MG63 (cell line): ENCODE measurements at places on chromosomes 7 and 10.
A peak's percentile ranks its signal among the peaks of the same experiment; 100 is the strongest.

DNA sequence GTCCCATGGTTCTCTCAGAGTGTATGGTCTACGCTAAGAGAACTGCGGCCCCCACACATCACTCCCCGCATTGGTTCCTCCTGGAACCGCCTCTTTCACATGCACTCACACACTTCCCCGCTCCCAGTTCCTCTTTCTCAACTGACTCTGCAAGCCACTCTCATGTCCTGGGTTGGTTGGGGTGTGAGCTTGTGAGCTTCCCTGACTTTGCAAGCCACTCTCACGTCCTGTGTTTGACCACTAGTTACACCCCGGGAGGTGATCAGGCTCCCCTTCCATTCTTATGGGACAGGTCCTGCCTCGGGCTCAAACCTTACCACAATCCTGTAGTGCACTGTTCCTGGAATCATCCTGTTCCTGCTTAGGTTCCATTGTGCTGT is 105.0 kb downstream of the TRIM24 start:
- no peak for DNase-seq

- no peak for DNase-seq
These were observed 102.8 kb downstream of the CHN2 start for GRCh38 chr7:29297194-29297890.

- no peak for DNase-seq
These were observed 9.9 kb upstream of the ARHGAP22 start for GRCh38 chr10:48614481-48615390.

- DNase-seq: no peak
These were observed 206.9 kb downstream of the WDR11 start for GRCh38 chr10:121058082-121058481.

DNA sequence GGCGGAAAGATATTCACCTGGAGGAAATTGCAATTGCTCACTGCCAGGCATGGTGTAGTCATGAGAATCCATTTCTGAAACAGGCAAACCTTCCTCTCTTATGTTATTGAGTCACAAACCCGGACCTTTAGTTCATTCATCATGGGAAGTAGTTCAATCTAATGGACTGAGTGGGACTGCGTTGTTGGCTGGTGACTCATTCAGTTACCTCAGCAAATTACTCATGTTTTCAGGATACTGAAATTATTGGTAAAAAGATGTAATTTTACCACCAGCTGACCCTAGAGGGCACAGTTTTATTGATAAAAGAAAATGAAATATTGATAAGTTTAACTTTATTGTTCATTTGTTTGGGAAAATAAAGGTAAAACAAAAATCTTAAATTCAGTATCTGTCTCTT is 1194.4 kb upstream of the SORCS1 start:
- peak; percentile 54 for DNase-seq

- DNase-seq: peak; percentile 84
These were observed 13.1 kb upstream of the HABP2 start for GRCh38 chr10:113539789-113540188.

DNA sequence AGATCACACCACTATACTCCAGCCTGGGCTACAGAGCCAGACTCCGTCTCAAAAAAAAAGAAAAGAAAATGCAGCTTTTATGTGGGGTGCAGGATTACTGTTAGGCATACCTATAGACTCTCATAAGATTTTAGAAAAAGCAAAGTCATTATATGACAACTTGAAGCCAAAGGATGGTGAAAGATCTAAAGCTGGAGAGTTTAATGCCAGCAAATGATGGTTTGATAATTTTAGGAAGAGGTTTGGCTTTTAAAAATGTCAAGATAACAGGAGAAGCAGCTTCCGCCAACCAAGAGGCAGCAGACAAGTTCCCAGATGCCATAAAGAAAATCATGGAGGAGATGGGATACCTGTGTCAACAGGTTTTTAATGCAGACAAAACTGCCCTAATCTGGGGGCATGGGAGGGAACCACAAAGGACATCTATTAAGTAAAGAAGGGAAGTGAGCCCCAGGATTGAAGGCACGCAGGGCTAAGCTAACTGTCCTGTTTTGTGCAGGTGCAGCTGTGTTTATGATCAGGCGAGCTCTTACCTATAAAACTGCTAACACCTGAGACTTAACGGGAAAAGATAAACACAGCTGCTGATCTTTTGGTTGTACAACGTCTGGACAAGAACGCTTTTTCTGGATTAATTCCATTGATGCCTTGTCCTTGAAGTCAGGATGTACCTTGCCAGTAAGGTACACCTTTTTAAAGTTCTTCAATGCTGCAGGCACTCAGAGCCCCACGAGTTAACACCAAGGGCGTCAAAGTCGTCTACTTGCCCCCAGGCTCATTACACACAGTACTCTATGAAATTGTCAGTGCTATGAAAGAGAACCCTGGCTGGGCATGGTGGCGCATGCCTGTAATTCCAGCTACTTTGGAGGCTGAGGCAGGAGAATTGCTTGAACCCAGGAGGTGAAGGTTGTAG is 10.5 kb upstream of the ANKRD61 start:
- DNase-seq: no peak

DNA sequence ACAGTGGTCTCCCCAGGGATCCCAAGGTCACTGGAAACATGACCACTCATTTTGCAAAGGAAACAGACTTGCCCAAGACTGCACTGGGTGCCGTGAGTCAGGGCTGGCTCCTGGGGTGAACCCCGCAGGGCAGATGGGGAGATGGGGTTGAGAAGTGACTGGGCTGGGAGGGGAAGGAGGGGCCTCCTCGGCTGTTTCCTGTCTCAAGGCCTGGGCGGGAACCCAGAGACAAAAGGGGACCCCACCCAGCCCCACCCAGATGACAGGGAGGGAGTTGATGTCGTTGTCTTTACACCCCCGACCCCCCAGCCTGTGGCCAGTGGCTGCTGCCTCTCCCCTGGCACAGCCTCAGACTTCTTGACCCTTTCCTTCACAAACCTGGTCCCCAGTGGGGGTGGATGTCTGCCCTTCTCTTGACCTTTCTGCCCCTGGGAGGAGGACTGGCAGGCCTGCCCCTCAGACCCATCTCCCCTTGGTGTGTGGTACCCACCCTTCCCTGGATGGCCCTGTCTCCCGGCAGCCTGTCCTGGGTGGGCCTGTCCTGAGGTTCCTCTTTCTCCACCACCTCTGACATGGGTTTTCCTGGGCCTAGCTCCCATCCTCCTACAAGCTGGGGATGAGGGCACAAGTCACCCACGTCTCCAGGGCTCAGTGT is 1.4 kb downstream of the MYO1G start:
- DNase-seq: no peak

DNA sequence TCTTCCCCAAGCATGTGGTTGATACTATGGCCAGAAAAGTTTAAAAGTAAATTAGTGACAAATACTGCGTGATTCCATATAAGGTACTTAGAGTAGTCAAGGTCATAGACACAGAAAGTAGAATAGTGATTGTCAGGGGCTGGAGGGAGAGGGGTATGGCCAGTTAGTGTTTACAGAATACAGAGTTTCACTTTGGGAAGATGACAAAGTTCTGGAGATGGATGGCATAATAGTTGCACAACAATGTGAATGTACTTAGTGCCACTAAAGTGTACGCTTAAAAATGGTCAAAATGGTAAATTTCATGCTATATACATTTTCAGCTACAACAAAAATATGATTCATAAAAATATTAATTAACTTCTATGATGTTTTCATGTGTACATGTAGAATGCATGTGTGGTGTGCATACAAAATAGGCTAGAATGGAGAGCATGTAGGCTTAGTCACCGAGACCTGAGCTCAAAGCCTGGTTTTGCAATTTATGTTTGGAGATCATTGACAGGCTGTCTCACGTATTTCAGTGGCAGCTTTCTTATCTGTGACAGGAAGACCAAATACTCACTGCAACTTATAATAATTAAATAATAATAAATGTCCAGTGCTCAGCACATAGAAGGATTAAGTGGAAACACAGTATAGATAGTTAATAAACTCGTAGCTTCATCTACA is 625.6 kb downstream of the SUGCT start:
- DNase-seq: no peak

DNA sequence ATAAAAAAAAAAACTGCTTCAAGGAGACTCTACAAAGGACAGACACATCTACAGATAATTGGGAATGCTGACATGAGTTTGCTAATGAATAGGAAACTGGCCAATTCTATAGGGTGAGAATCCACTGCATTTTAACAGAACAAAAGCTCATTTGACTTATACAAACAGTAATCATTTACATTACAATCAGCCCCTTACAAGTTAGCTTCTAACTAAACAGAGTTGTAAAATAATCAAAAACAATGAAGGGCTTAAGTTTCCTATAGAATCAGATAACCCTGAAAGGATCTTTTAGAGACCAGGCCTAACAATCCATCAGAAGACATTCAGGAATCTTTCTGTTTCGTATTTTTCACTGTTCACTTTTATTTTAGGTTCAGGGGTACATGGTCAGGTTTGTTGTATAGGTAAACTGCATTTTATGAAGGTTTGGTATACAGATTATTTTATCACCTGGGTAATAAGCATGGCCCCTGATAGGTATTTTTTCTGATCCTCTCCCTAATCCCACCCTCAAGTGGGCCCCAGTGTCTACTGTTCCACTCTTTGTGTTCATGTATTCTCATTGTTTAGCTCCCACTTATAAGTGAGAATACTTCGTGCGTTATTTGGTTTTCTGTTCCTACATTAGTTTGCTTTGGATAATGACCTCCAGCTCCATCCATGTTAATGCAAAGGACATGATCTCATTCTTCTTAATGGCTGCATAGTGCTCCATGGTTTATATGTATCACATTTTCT is 131.3 kb upstream of the NOBOX start:
- DNase-seq: no peak

DNA sequence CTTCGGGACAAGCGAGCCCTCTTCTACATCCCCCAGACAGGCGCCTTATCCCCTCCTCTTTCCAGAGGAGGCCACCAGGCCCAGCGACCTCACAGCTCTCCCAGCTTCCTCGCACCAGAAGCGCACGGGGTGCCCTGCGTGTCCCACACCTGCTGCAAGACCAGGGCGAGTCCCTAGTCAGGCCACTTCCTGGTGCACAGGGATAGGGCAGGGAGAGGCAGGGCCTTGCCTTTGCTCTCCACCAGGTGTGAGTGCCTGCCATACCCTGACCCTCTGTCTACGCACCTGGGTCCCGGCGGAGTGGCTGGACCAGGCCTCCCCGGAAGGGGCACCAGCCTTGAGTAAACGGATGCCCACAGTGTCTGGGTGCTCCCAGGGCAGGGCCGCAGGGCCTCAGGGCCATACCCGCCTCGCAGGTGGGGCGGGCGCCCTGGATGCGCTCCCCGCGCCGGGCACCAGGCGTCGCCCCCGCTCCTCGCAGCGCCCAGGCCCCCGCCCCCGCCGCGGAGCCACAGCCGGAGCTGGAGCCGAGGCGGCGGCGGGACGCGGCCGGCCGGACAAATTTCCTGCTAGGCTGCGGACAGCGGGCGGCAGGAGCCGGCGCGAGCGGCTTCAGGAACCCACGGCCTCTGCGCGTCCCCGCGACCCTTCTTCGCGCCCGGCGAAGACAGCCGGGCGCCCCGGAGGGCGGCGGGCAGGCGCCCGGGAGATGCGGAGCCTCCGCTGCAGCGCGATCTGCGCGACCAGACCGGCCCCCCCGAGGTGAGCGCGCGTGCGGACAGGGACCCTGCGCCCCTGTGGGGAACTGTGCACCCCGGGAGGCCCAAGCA is at the start of gene PTPRE:
Gene PTPRE, plus strand, starts transcription at position 556 of the 830 bp plus-strand sequence. CDS start 133,779 bp downstream, outside the sequence.
- peak; percentile 75 for DNase-seq

DNA sequence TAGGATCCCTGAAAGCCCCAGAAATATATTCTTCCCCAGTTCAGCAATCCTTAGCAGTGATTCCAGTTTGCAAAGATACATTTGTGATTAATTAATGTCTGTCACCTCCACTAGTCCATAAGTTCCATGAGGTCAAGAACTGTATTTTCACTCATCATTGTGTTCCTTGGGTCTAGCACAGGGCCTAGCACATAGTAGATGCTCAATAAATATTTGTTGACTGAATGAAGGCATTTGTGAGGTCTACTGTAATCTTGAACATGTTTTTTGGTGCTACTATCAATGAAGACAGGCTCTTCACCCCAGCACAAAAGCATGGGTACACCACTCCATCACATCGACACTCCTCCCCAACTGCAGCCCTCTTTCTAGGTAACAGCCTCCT is 30.8 kb upstream of the PAX2 start:
- no peak for DNase-seq

DNA sequence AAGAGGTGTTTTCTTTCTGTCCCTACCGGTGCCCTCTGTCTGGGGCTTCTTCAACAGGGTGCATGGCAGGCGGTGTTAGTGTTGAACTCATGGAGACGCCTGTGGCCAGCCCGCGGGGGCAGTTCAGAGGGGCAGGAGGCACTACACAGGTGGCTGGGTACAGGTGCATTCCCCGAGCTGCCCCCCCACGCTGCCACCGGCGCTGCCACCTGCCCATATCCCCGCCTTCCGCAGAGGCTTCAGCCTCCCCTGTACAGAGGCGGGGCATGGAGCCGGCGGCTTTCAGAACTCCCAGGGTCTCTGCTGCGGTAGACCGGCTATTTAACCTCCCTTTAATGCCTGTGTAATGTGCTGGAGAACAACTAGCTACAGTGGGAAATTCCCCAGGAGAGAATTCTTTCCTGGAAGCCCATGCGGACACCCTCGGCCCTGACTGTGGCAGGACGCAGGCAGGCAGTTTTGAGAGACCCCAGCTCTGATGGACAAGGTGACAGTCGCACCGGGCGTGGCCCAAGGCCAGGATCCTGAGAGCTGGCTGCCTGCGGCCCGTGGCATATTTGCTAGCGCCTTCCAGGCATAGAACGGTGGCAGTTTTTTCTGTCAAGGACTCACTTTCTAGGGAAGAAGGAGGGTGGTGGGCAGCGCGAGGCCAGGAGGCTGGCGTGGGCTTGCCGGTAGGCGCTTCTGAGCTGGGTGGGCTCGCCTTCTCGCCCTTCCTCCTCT is 53.7 kb upstream of the ZNF32 start:
- DNase-seq: no peak

DNA sequence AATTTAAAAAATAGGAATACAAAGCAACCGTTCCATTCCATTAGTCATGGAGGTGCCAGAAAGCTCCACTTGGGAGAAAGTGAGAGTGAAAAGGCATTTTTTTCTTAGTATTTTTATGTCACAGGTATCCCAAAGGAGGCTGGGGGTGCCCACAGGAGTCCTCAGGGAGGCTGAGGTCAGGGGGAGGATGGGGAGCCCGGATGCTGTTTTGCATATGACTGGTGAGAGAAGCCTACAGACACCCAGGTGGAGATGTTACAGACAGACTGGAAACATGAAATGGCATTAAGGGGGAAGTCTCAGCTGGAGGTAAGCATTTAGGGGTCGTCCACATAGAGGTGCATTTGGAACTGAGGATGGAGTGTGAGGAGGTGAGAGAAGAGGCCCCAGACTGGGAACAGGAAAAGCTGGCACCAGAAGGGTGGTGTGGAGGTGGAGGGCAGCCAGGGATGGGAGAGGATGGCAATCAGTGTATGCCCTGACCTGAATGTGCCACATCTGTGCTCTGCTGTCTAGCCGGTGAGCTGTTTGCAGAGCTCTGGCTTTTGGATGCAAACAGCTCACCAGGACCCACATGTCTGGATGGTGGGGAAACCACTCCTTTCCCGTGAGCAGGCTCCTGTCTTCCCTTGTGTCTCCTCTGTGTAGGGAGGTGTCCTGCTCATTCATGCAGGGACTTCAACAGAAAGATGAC is 101.1 kb downstream of the RAMP3 start:
- no peak for DNase-seq

- peak; percentile 87 for DNase-seq
These were observed 108.4 kb upstream of the ZMIZ1 start for GRCh38 chr10:78960316-78960800.

- no peak for DNase-seq
These were observed 252.0 kb downstream of the SKIDA1 start for GRCh38 chr10:21273400-21273968.
